ENCODE measurements at places on chromosomes 3 and 15.

- no peak for DNase-seq
These were observed 95.2 kb downstream of the PLSCR2 start for GRCh38 chr3:146374146-146374545.

DNA sequence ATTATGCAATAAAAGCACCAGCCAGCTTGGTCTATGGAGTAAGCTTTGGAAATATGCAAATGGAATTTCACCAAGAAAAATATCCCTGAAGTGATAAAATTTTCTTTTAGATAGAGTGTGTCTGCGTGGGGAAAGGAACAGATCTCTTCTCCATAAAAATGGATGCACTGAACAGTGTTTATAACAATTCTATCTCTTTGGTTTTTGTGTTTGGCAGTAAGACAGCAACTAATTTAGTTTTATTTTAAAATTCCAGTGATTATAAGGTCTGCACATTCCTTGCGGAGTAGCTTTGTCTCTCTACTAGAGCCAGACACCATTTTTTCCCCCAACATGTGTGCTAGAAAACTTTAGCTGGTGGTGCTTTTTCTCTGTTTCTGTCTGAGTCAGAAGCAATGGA, 712.4 kb downstream of the GRM7 start:
- DNase-seq = no peak

DNA sequence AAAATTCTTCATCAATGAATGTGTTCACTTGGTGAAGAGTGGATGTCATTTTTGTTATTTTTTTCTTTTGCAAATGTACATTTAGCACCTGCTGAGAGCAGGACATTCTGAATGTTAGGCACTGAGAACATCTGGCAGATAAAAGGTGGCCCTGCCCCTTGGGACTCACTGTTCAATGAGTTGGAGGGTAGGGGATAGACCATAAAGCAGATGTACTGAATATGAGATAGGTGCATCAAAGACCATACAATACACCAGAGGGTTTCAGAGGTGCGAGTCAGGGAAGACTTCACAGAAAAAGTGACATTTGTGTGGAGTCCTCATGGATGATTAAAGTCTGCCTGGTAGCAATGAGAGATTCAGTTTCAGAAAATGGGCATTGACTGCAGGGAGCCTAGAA, 34.2 kb downstream of the EEFSEC start:
- no peak for DNase-seq

GRCh38 chr3:95899494-95899893, 914.9 kb upstream of the EPHA6 start:
- DNase-seq = no peak

DNA sequence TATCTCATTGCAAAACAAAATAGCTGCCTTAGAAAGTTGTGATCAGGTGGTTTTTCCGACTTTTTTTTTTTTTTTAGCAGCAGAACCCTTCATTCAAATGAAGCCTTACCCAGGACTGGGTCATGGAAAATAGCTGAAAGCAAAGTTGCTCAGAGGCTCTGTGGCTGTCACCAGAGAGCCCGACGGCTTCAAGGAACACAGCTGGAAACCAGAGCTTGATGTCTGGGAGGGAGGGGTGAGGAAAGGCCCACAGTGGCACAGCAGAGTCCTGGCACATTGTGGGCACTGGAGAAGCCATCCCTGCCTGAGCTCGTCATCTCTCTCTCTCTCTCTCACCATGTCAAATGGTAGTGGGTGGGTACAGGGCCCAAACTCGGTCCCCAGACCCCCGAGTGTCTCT, 77.5 kb downstream of the RPN1 start:
- no peak for DNase-seq

GRCh38 chr3:97883736-97884135, 61.9 kb downstream of the CRYBG3 start:
- no peak for DNase-seq

GRCh38 chr15:22989576-22990477, 9.7 kb upstream of the CYFIP1 start:
- no peak for DNase-seq

DNA sequence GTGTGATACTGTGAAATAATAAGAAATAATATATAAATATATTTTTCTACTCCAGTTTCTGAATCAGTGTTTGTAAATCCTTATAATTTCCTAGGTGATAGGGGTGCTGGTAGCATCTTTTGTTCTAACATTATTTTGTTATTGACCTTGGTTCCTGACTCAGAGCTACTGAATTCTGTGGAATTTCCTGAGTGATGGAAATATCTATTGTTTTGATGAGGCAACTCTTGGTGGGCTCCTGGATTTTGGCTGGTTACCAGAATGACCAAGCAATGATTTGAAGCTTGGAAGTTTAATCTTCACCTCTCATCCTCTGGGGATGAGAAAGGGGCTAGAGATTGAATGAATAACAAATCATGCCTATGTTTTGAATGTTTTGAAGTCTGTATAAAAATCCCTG, 377.3 kb downstream of the LPP start:
- no peak for DNase-seq

GRCh38 chr15:34301058-34301457, 36.5 kb downstream of the SLC12A6 start:
- DNase-seq = no peak

DNA sequence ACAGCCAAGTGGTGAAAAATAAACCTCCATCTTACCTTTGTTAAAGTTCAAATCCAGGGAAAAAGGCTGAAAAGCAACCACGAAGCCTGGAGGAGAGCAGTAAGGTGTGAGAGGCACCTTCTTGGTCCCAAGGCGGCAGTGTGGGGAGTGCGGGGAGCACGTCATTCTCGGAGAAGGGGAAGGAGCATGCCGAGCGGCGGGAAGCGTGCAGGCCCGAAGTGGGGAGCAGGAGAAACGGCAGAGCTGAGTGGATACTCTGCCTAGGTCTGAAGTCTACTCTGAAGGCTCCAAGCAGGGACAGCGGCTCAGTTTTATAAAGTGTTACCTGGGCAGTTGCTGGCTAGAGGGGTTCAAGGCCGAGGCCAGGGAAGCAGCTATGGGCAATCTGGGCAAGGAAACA, 96.9 kb downstream of the RYK start:
- DNase-seq = no peak

GRCh38 chr3:146464783-146465182, 4.6 kb downstream of the PLSCR2 start:
- DNase-seq = no peak

DNA sequence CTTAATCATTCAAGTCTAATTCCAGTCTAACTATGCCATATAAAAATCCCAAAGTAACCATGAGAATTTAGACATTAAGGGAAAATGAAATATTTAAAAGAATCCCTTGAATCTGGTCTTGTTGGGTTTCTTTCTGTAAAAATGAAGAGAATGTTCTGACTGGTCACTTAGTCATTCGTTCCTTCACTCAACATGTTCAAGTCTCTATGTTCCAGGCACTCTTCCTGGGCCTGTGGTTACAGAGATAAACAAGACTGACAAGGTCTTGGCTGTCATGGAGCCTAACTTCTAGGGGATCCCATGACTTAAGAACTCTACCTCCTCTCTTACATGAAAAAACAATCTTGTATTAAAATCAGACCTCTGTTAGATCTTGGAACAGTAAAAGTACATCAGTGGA, 638.6 kb upstream of the TBL1XR1 start:
- DNase-seq = no peak
